ENCODE measurements at places on chromosomes 3 and 15. TPM values are rescaled to one million over a fixed set of nuclear protein-coding genes. Genes with fewer than 3 reads are reported as not detected.

The CYP11A1 gene
- not detected for total RNA-seq

The IL17RC gene
- total RNA-seq, result 16.6 TPM

The CCR8 gene
- not detected for total RNA-seq

The KCNH8 gene
- not detected for total RNA-seq

The CYP1A2 gene
- not detected for total RNA-seq

The TLR9 gene
- not detected for total RNA-seq

The SLC2A2 gene
- total RNA-seq, result not detected

The PLCB2 gene
- total RNA-seq, result 0.69 TPM

The DNAH12 gene
- total RNA-seq, result 0.02 TPM

The CHST14 gene
- total RNA-seq, result 16.9 TPM

The ANKUB1 gene
- not detected for total RNA-seq

The CIDEC gene
- total RNA-seq, result 6.6 TPM

The ATP10A gene
- 8.2 TPM for total RNA-seq

The RBMS3 gene
- 0.58 TPM for total RNA-seq

The CCDC39 gene
- not detected for total RNA-seq

The MORC1 gene
- not detected for total RNA-seq

The CPNE4 gene
- total RNA-seq, result 4.3 TPM

The WDR93 gene
- total RNA-seq, result 0.15 TPM

The KLF15 gene
- not detected for total RNA-seq

The CPN2 gene
- total RNA-seq, result not detected

The MESP2 gene
- total RNA-seq, result 0.62 TPM

The SPINT1 gene
- total RNA-seq, result 1.1 TPM

The DZIP3 gene
- 2.5 TPM for total RNA-seq

The ADIPOQ gene
- not detected for total RNA-seq

The SNTN gene
- total RNA-seq, result not detected

The SPATA12 gene
- total RNA-seq, result 0.46 TPM

The ZBTB47 gene
- 6.3 TPM for total RNA-seq

The PRSS50 gene
- total RNA-seq, result not detected

The PFKFB4 gene
- total RNA-seq, result 15.7 TPM

The CIB1 gene
- 234 TPM for total RNA-seq

The LMOD3 gene
- not detected for total RNA-seq

The ERICH6 gene
- not detected for total RNA-seq

The TLE3 gene
- 19.8 TPM for total RNA-seq

The HHATL gene
- not detected for total RNA-seq

The LIPH gene
- 7.4 TPM for total RNA-seq

The KLHL40 gene
- not detected for total RNA-seq

The TGM4 gene
- not detected for total RNA-seq

Measured in A549 treated with RU486 at 1 μM for 4 hours (cell line).